Mammary epithelial cell (primary cell): ENCODE measurements at places on chromosomes 12 and 14. TPM values are rescaled to one million over a fixed set of nuclear protein-coding genes. Genes with fewer than 3 reads are reported as not detected.

The SLC4A8 gene
- 0.50 TPM for total RNA-seq

- no peak for DNase-seq
Measured at GRCh38 chr14:104331871-104332605, 193.7 kb downstream of the KIF26A start.

The GYS2 gene
- total RNA-seq: not detected

DNA sequence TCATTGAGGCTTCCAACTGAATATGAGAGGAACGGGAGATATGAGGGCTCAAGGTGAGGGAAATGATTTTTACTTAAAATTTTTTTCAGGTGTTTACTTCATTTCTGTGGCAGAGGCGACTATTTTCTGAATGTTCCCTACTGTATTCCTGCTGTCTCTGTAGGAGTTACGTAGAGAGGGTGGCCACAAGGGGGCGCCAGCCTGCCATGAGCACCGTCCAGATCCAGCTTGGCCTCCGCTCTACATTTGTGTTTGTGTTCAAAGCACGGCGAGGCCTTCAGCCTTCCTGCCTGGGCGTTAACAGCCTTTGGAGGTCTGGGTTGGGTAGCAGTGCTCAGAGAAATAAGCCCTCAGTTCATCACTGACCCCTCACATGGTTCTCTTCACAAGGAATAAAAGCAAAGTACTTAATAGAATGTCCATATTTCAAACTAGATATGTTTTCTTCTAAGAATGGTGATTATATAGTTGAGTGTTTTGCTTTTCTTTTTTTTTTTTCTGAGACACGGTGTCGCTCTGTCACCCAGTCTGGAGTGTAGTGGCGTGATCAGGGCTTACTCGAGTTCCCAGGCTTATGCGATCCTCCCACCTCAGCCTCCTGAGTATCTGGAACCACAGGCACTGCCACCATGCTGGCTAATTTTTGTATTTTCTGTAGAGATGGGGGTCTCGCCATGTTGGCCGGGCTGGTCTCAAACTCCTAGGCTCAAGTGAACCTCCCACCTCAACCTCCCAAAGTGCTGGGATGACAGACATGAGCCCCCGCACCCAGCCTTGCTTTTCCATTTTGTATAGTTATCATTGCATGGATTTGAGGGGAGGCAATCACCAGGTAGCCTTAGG is 22.3 kb downstream of the CKB start:
- peak; percentile 60 for DNase-seq

- no peak for DNase-seq
Measured at GRCh38 chr14:77926942-77927341, 127.0 kb downstream of the ADCK1 start.

DNA sequence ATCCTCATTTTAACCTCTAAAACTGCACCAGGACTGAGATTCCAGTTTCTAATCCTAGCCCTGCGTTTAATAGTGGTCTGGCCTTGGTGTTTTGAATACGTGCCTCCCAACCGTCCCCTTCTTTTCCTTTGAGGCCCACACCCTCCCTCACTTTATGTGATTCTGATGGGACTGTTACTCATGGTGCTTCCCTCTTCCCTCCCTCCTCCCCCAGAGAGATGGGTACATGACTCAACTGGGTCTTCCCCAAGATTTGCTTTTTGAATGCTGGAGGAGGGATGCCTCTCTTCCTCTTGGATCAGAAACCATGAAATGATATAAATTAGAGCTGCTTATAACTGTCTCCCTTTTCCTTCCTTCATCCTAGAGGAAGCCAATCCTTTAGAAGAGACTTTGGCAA is 8.2 kb upstream of the PPP2R5E start:
- peak; percentile 78 for DNase-seq

The FAIM2 gene
- total RNA-seq: not detected in 2 replicates

DNA sequence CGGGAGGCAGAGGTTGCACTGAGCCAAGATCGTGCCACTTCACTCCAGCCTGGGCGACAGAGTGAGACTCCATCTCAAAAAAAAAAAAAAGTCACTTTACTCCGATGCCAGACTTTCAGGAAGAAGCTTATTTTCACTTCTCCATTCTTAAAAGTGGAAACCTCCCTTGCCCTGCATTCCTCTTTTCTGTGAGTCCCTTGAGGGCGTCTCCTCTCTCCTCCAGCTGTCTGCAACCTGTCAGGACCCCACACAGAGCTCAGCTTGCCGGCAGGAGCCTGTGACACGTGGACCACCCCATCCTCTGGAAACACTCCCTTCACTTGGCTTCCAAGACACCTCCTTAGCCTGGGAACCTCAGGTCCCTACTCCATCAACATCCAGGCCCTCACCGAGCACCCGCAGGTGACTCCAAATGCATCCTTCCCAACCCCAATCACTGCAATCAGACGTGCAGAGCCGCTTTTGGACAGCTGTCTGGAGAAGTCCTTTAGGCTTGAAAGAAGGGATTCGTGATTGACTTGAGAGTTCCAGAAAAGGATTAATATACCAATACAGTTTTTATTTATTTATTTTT is 34.3 kb downstream of the SLC15A4 start:
- no peak for DNase-seq

DNA sequence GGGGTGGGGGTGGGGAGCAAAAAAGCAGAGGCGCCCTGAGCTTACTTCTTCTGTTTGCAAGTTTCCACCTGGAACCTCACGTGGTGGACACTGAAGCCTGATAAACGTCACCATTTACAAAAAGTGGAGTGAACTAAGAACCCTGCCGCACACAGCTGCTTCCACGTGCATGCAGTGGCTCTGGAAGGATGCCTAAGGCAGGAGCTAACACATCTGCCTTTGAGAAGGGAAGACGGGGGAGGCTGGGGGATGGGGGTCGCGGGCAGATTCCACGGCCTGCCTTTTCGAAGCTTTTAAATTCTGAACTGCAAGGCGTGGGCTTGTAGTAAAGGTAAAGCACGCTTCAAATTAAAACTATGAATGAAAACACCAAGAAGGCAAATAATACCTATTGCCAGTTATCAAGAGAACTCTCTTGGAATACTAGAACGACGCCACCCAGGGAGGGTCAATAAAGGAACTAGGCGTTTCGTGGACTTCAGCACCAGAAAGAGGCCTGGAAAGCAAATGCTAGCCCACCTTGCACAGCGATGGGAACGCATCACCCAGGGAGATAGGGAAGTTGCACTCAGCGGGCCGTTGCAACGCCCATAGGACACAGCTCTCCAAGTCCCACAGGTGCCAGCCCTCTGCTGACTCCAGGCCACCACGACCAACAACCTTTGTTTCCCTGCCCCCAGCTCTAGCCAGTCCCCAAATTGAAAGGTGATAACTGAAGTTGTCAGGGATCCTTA is 61.8 kb downstream of the TESC start:
- DNase-seq: no peak

DNA sequence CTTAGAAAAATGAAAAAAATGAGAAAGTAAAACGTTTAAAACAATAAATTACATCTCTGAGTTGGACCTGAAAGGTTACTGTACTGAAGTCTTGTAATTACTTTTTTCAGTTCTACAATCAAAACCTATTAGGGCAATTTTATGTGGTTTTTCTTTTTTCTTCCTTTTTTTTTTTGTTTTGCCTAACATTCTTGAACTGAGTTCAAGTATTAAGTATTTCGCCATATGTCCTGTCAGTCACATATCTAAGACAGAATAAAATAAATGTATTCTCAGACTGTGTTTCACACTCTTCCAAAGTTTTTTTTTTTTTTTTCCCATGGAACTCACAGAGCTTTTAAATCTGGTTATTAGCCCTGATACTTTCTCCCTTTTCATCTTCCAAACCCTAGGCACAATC is 172.0 kb downstream of the BCAT1 start:
- no peak for DNase-seq

The CPM gene
- 1.1 and 1.2 TPM in 2 replicates for total RNA-seq

DNA sequence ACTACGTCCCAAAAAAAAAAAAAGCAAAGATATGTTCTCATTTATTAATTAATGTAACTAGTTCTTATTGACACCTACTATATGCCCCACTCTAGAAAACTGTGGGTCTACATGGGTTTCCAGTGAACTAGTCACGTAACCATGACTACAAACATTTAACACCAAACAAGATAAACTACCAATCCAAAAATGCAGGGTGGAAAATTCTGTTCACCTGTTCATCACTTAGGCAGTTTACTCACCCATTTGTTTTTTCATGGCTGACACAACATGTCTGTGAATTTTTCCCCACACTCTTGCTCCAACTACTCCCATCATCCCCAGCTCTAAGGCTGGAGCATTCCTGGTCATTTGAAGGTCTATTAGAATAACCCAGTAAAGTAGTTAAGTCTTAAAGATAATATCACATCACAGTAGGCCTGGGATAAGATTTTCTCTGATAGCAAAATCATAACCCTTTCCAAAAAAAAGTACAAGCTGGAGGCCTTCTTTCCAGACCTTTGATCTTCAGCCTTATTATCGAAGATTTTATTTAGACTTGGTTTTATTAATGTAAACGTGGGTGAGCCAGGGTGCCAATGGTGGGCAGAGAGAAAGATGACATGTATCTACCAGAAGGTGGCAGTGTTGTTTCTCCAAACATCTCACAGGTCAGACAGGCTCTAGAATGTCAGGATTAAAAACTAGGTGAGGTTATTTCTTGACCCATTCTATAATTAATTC is 61.6 kb upstream of the DAAM1 start:
- peak; percentile 39 for DNase-seq

The VWF gene
- total RNA-seq: under 0.01 TPM

- no peak for DNase-seq
Measured at GRCh38 chr14:100424504-100425428, 101.6 kb downstream of the SLC25A47 start.

The TAS2R10 gene
- not detected in 2 replicates for total RNA-seq

- no peak for DNase-seq
Measured at GRCh38 chr12:716506-716905, 35.9 kb upstream of the WNK1 start.

DNA sequence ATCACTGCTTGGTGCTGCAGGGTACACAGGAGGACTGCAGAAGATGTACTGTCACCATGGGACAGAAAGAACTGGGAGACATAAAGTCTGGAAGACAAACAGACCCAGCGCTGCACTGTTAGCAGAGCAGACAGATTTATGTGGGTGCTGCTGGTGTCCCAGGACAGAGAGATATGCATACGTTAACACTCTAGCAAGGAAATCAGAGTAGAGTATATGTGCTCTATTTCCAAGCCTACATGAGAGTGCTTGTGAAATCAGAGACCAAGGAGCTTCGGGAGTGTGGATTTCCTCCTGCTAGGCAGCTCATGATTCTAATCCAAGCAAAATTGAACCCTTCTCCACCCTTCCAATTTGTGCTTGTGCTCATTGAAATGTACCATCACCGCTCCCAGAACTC is 416.5 kb downstream of the VRK1 start:
- no peak for DNase-seq

- no peak for DNase-seq
Measured at GRCh38 chr12:49208676-49209075, 19.8 kb upstream of the TUBA1A start.

- DNase-seq: no peak
Measured at GRCh38 chr12:98893126-98893674, 248.1 kb downstream of the APAF1 start.

DNA sequence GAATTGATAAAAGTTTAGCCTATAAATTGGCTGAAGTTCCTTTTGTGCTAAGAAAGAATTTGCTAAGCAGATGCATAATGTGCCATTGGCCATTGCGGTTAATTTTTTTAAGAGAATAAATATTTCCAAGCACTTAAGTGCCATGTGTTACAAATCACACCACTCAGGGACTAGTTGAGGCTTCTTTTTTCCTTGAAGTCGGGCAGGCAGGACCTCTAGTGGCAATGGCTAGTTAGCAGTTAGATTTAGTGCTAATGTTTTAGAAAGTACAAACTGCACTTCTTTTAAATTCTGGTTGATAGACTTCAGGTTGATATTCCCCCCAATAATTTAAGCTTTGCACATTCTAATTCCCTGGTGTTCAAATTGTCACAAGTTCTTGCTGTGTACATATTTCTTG is 294.3 kb downstream of the APAF1 start:
- DNase-seq: peak; percentile 19

The WNT1 gene
- not detected in 2 replicates for total RNA-seq

GRCh38 chr12:27981874-27982273 is 9.3 kb upstream of the PTHLH start:
- peak; percentile 98 for DNase-seq

DNA sequence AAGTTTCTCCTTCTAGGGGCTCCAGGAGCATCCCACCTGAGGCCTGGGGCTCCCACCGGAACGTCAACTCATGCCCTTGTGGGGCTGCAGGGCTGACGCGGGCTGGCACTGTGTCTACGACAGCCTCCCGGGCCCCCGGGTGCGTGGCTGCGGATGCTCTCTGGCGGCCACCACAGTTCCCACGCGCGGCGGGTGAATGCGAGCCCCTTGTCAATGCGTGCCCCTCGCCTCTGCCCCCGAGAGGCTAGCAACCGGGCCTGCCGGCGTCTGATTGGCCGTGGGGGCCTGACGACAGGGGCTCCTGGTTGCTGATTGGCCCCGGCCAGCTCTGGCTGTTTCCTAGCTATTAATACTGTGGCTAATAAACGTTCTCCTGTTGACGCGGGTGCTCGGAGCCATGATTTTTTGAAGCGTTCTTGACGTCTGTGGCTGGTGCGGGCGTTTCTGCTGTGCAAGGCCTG is 1.8 kb upstream of the MEG3 start:
- DNase-seq: no peak

GRCh38 chr12:82898441-82898840 is 211.7 kb downstream of the TMTC2 start:
- no peak for DNase-seq

GRCh38 chr12:9651265-9651729 is 18.2 kb upstream of the CLEC2D start:
- peak; percentile 66 for DNase-seq

DNA sequence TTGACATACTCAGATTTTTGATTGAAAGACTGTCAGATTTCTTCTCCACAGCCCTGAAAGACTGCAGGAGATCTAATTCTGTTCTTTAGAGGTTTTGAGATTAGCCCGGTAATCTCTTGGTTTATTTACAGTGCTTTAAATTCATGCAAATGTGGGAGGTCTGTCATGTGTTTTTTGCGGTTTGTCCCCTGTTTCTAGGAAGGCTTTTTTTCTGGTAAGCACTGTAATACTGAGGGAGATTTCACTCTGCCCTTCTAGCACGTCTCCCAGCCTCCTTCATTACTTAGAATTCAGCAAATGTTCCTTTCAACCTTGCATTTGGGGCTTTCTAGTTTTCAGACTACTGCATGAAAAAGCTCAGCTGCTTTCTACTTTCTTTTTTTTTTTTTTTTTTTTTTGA is 31.1 kb downstream of the GPHN start:
- DNase-seq: no peak

The LYZ gene
- not detected in 2 replicates for total RNA-seq

DNA sequence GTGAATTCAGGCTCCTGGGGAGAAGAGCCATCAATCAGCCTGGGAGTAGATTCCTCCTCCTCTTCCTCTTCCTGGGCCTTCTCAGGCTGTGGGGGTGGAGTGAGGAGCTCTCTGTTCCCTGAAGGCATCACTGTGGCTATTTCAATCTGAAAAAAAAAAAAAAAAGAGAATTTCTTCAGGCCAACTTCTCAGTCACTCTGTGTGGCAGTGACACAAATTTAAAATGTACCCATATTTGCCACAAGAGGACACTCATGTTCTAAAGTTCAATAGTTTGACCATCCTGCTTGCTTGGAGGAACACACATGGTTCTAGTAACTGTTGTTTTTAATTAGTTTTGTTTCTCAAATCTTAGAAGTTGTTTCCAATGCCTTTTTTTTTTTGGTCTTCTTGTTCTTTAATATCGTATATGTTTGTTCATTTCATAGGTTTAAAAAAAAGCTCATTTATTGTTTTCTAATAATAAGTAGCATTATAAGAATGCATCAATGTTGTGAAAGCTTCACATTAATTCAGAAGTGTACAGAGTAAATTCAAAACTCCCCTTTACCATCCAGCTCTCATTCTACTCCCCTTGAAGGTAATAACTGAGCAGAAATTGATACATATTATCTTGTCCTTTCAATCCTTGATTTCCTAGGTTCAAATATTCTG is 23.3 kb upstream of the CCER1 start:
- DNase-seq: peak; percentile 35

The UBR7 gene
- 20.3 TPM for total RNA-seq
